ENCODE measurements at places on chromosomes 2 and 18. TPM values are rescaled to one million over a fixed set of nuclear protein-coding genes. Genes with fewer than 3 reads are reported as not detected.

DNA sequence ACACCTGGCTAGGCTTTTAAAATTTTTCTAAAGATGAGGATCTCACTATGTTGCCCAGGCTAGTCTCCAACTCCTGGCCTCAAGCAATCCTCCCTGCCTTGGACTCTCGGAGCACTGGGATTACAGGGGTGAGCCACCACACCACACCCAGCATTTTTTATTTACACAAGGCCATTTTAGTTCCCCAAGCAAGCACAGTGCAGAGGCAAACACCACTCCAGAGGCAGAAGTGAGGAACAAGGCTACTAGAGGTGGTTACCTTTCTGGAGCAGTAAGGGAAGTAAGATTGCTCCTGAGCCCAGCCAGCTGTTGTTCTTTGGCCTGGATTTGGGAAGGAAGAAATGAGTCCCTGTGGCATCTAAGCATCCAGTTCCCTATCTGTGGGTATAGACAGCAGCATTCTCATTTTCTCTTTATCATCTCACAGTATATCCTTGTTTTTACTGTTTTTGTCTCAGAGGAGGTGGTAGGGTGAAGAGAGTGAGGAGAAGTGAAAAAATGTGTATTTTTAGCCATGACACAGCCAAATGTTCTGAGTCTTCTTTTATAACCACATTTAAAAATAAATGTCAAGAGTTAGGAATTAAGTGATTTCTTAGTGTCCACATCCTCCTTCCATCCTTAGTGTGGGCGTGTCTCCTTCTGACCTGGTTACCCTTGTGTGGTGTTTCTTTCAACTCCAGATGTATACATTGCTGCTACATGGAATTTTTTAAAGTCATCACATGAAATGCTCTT lies 10.5 kb upstream of the TTC39C start:
- H3K36me3 ChIP-seq, result no peaks in the 10 kb centered on the region
- H3K27ac ChIP-seq, result no peak overlapping the region
- DNase-seq, result no peak
- no peaks in the 10 kb centered on the region for H3K27me3 ChIP-seq

GRCh38 chr18:49819823-49820671 lies 6.7 kb upstream of the ACAA2 start:
- DNase-seq, result no peak
- no peaks in the 10 kb centered on the region for H3K36me3 ChIP-seq

The LRP2 gene
- total RNA-seq, result 0.05 TPM

GRCh38 chr2:237864940-237865622 lies 5.7 kb downstream of the RAMP1 start:
- H3K4me3 ChIP-seq, result no peak overlapping the region
- DNase-seq, result no peak
- H3K4me1 ChIP-seq, result peaks cover 63% of the 10 kb centered on the region
- H3K27me3 ChIP-seq, result peaks cover 39% of the 10 kb centered on the region
- H3K27ac ChIP-seq, result peak overlapping the region; percentile 86

- no peak for DNase-seq
- no peaks in the 10 kb centered on the region for H3K27me3 ChIP-seq
- no peaks in the 10 kb centered on the region for H3K36me3 ChIP-seq
- peak overlapping the region; percentile 93 for H3K27ac ChIP-seq
Observed at GRCh38 chr2:101121174-101121573, 30.0 kb downstream of the TBC1D8 start.

The ELOA2 gene
- not detected for total RNA-seq

DNA sequence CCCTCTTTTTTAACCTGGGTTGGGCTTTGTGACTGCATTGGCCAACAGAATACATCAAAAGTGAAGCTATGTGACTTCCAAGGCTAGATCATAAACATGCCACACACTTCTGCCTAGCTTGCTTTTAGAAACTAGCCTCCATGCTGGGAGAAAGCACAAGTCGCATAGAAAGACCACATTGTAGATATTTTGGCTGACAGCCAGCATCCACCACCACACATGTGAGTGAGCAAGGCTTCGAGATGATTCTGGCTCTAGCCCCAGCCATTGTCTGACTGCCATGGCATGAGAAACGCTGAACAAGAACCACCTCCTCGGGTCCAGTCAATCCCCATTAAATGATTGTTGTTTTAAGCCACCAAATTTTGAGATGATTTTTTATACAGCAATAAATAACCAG lies 66.8 kb upstream of the STPG4 start:
- H3K27ac ChIP-seq, result no peak overlapping the region
- no peak overlapping the region for H3K4me3 ChIP-seq
- DNase-seq, result no peak
- H3K36me3 ChIP-seq, result no peaks in the 10 kb centered on the region

The SLC8A1 gene
- 990 TPM for total RNA-seq

The SLC19A3 gene
- total RNA-seq, result 0.74 TPM

DNA sequence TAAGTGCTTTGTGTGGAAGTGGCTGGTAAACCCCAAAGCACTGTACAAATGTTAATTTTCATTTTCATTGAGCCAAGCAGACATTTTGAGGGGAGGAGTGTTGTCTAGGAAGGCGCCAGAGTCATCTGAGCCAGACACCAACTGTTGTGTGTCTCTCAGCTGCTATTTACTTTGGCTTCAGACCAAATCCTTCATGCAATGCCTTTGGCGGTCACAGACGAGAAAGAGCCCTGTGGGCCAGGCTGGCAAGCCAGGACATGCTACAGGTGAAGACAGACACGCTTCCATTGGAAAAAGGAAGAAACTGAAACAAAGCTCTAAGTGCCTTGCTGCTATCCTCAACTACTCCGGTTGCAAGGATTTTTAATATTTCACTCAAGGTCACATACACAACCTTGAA lies 115.4 kb upstream of the CDC42EP3 start:
- H3K4me1 ChIP-seq, result peaks cover 10% of the 10 kb centered on the region
- no peak overlapping the region for H3K4me3 ChIP-seq
- peaks cover 7% of the 10 kb centered on the region for H3K36me3 ChIP-seq
- H3K27me3 ChIP-seq, result no peaks in the 10 kb centered on the region

All from left ventricle myocardium inferior (tissue), 1 donor.